Right ventricle myocardium superior (tissue), 1 donor: ENCODE measurements at places on chromosomes 1 and 21. TPM values are rescaled to one million over a fixed set of nuclear protein-coding genes. Genes with fewer than 3 reads are reported as not detected.

GRCh38 chr1:23591460-23592208, 32.3 kb upstream of the ID3 start:
- DNase-seq = no peak

UBE2U gene
- total RNA-seq = 1.2 TPM

FOXD2 gene
- total RNA-seq = not detected

- DNase-seq = no peak
Observed at GRCh38 chr1:221139991-221140390, 260.7 kb downstream of the HLX start.

DNA sequence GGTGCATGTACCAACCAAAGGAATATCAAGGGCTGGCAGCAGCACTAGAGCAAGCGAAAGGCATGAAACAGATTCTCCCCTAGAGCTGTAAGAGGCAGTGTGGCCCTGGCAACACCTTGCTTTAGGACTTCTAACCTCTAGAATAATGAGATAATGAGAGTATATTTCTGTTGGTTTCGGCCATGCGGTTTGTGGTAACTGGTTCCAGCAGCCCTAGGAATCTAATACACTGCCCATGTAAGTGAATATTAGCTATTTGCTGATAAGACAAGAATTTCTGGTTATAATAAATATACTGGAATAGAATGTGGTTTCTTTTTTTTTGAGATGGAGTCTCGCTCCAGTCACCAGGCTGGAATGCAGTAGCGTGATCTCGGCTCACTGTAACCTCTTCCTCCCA, 199.4 kb downstream of the GABPA start:
- no peak for DNase-seq

USH2A gene
- total RNA-seq = 2.7 TPM

DNA sequence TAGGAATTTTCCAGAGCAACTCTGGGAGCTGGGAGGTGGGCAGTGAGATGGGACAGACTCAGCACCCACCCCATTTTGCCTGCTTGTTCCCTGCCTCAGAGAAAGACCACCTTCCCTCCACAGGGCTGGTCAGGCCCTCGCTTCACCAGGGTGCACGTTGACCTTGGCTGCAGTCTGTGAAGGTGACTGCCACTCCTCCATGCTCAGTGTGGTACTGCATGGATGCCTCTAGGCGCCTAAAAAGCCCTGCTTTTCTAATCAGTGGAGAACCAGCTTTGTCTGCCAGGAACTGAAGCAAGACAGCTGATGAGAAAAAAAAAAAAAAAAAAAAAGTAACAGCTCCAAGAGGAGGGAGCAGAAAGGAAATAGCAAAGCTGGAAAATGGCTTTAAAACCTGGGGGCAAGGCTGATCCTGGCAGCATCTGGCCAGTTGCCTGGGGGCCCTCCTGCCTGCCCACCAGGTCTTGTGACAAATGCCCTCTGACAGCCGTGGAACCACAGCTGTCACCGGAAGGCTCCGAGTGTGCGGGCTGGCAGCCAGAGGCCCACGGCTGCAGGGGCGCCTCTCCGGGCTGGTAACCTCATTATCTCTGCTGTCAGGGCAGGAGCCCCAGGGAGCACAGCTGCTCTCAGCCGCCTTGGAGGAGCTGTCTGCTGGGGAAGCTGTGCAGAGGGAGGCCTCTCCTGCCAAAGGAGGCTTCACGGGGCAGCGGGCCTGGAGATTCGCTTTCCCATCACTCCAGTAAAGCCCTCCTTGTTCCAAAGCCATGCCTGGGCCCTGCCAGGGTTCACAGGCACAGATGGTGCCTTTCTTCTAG, 13.7 kb downstream of the KIAA1614 start:
- DNase-seq = peak; percentile 78

- no peak for DNase-seq
Observed at GRCh38 chr1:17601643-17602382, 62.3 kb downstream of the ARHGEF10L start.

DNA sequence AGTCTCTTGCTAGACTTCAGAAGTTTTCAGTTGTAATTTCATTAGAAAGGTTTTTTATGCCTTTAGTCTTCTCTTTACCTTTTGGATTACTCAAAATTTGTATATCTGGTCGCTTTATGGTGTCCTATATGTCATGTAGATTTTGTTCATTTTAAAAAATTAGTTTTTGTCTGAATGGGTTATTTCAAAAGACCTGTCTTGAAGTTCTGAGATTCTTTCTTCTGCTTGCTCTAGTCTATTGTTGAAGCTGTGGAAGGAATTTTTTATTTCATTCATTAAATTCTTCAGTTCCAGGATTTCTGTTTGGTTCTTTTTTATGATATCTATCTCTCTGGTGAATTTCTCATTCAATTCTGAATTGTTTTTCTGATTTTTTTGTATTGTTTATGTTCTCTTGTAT, 46.5 kb upstream of the GCLM start:
- DNase-seq = no peak
